ENCODE measurements at places on chromosomes 16 and 17.
A peak's percentile ranks its signal among the peaks of the same experiment; 100 is the strongest.

DNA sequence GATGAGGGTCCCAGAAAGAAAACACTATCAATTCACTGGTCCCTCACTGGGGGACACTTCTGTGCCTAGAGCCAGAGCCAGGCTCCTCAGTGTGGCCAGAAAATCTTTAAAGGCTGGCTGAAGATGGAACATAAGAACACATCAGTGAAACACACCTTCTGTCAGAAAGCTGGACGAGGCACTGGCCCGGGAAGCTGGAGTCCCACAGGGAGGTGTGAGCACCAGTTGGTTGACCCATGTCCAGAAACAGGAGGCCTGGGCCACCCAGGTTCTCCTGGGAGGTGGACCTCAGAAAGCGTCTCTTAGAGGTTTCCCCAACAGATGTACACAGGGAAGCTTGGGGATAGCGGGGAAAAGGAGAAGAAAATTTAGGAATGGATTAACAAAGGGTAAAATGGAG lies 56.2 kb upstream of the ALDH3A2 start:
- DNase-seq, result no peak

DNA sequence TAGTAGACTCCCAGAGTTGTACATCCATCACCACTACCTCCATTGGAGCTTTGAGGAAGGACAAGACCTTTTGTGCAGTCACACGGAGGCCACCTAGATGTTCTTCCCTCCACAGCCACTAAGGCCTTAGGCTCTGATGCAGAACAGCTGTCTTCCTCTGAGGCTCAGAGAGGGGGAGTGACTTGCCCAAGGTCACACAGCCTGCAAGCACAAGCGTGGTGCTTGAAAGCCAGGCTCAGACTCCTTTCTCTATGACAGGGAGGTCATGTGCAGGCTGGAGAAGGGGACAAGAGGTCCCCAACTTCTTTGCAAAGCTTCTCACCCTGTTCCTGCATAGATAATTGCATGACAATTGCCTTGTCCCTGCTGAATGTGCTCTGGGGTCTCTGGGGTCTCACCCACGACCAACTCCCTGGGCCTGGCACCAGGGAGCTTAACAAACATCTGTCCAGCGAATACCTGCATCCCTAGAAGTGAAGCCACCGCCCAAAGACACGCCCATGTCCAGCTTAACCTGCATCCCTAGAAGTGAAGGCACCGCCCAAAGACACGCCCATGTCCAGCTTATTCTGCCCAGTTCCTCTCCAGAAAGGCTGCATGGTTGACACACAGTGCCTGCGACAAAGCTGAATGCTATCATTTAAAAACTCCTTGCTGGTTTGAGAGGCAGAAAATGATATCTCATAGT lies 12.7 kb downstream of the SCGB1C2 start:
- no peak for DNase-seq

GRCh38 chr16:54816471-54816870 lies 114.2 kb upstream of the IRX5 start:
- DNase-seq, result no peak

DNA sequence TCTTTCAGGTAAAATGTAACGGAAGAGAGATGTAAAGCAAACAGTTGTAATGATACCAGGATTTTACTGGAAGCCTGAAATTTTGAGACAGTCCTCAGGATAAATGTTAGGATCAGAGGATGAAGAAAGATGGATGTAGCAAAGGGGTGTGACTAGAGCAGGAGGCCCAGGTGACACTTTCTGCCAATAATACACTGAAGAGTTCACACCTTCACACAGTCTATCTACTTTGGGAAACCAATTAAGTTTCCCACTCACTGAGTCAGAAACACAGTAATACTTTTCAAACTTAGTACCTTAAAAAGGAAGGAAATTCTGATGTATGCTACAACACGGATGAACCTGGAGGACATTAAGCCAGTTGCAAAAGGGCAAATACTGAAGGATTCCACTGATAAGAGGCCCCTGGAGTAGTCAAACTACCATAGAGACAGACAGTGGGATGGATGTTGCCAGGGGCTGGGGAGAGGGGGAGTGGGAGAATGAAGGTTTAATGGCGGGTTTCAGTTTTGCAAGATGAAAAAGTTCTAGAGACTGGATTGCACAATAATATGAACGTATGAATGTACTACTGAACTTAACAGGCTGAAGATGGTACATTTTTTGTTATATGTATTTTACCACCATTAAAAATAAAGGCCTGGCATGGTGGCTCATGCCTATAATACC lies 62.3 kb downstream of the CYTH1 start:
- DNase-seq, result peak; percentile 39

DNA sequence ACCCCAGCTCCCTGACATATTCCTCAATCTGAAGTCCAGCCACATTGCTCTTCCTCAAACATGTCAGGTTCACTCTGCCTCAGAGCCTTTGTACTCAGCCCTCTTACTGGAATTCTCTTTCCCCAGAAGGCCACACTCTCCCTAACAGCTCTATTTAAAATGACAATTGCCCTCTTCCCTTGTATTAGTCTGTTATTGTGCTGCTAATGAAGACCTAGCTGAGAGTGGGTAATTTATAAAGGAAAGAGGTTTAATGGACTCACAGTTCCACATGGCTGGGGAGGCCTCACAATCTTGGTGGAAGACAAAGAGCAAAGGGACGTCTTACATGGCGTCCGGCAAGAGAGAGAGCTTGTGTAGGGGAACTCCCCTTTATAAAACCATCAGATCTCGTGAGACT lies 46.0 kb downstream of the HS3ST2 start:
- no peak for DNase-seq

DNA sequence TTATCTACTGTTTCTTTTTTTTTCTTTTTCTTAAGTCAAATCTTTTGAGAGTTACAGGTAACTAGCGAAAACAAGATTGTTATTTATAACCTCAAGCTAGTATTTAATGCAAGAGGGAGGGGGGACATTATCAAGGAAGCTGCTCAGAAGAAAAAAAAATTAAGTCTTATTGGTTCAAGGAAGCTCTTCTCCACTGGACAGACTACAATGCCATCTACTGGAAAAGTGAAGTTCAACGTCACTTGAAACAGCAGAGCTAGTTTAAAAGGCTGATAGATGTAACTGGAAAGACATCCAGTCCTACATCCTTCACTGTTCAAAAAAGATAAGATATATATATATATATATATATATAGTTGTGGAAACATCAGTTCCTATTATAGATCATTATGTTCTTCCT lies 418.0 kb upstream of the PSMD7 start:
- DNase-seq, result no peak

- DNase-seq, result no peak
Measured at GRCh38 chr16:52533296-52533695, 13.6 kb downstream of the TOX3 start.

DNA sequence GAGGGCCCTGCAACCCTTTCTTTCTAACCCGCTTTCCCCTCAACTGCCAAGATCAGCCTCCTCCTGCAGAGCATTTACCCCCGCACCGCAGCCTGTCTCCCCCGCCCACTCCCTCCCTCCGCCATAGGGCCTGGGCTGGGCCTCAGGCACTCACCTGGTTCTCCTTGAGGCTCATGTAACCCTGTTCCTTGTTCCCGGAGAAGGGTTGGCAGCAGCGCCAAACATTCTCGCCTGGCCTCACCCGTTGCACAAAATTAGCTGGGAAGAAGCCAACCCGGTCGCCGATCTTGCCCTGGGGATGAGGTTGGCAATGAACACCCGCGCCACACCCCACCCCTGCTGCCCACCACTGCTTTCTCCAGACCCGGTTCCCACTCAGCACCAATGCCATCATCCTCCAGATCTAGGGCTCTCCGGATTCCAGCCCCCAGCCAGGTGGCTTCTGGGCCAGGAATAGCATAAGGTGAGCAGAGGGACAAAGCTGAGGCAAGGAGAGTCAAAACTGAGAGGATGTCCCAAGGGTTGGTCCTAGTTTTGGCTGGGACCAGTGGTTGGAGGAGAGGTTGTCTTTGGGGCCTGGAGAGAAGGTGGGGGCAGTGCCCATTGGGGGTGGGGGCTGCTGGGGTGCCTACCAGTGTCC lies 12.8 kb downstream of the STAC2 start:
- DNase-seq, result no peak

DNA sequence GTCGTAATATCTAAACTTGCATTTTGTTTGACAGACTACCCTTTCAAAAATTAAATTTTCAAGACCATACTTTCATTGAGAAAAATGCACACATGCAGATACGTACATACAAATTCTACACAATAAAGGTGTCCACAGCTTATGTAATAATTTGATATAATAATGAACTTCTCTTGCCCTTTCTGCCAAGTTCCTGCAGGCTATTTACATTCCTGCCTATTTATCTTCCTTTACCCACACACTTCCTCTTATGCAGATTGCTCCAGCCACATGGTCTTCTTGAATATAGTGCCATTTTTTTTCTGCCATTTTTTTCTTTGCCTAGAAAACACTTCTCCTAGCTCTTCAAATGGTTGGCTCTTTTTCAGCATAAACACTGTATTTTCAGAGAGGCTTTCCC lies 826.9 kb upstream of the CDH8 start:
- no peak for DNase-seq

DNA sequence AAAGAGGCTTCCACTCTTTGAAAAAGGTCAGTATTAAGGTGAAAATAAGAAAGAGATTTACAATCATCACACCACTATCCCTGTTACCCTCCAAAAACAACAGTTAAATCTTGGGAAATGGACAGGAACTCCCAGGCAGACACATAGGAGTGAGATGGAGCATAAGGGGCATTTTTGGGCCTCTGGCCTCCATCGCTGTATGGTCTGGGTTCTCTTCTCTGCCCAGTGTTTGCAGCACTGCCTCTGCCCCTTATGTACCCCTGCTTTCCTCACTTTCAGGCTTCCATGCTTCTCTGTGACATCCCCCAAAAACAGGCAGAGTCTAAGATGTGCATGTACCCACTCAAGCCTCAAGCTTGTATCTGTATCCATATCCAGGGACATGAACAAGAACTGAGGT lies 630 bp upstream of the HOXB2 start:
- DNase-seq, result no peak

DNA sequence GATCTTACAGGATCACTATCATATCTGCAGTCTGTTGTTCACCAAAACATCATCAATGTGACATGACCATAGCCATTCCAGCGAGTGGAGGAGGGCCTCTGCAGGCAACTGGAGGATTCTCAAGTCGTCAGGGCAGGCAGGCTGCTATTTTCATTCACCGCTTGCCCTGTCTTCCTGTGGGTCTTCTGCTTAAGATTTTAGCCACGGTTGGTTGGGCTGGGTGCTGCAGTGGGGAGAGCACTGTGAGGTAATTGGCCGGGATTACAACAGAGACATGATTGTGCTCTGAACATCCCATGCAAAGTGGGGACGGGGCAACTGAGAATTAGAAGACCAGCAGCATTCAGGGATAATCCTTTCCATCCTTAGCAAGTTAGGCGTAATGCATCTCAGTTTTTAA lies 245.9 kb downstream of the CPPED1 start:
- DNase-seq, result no peak

DNA sequence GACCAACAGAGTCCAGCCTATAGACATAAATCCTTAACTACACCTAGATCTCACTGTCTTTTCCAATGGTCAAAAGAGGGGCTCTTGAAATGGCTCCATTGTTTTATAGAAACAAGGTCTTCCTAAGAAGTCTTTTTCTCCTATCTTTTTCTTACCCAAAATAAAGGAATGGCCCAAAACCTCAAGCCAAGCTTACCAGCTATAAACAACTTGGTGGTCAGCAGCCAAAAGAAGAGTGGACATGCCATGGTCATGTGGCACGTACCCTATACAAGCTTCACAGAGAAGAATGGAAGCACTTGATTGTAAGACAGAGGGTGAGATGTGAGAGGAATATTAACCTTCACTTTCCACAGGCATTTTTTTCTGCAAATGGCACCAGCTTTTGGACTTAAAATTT lies 82.1 kb upstream of the GNAO1 start:
- no peak for DNase-seq

- DNase-seq, result no peak
Measured at GRCh38 chr17:2403044-2403443, 2.2 kb upstream of the MNT start.

GRCh38 chr16:69820926-69821541 lies 58.9 kb downstream of the WWP2 start:
- DNase-seq, result no peak

DNA sequence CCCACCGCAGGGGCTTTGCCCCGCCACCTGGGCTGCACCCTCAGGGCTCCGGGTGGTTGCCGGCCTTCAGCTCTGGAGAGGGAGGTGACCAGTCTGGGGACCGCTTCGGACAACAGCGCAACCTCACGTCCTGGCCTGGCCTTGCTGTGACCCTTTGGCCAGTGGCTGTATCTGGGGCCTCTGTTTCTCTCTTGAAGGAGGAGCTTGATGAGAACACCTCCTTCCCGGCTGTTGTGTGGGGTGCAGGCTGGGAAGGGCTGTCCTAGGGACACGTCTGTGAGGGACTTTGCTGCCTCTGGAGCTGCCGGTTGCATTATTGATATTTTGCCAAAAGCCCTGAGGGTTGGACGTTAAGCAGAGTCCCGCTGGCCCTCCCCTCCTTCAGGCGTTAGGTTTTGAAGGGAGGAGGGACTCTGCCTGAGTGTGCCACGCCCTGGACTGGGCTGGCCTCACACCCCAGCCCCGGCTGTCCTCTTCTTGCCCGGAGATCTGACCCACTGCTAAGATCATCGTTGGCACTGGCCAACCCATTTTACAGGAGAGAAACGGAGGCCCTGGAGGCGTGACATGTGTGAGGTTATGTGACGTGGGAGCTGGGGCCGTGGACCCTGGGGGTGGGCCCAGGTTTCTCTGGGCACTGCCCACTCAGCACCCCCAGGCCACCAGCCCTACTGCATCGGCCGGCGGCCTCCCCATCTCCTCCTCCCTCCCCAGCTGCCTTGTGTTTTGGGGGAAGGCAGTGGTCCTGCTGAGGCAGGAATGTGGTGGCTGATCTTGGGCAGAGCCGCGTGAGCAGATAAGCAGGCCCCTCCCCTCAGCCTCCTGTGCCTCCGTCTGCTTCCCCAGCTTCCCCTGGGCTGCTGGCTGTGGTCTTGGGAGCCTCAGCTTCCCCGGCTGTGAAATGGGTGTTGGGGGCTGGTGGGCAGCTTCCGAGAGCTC lies 8.5 kb downstream of the ZFPM1 start:
- DNase-seq, result no peak

DNA sequence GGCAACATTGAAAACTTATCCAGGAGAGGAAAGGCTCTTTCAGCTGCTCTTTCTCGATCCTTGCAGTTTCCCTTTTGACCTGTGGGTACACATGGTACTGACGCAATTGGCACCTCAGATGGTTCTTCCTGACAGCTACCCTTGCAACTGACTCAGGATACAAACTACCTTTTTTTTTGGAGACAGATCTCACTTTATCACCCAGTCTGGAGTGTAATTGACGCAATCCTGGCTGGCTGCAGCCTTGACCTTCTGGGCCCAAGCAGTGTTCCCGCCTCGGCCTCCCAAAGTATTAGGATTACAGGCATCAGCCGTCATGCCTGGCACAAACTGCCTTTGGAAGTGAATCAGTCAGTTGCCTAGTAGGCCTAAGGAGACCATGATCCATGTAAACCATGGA lies 607.2 kb downstream of the WWOX start:
- no peak for DNase-seq

GRCh38 chr17:45020354-45021138 lies 30.9 kb downstream of the DCAKD start:
- DNase-seq, result no peak
